ENCODE measurements at places on chromosomes 7 and 10.

DNA sequence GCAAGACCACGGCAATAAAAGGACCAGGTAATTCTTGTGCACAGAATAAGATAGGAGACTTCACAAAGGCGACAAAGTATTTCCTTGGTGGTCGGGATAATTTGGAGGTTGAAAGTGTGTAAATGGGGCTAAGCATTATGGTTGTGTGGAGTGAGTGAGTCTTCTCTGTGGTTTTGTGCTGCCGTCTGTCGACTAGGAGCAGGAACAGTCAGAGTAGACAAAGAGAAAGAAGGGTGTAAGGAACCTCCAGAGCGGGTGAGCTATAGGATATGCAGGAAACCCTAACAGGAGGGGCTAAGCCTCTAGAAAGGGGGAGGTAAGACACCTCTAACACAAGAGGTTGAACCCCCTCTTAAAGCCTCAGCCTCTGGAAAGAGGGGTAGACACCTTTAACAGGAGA lies 201.6 kb downstream of the SH2D4B start:
- DNase-seq, result no peak

DNA sequence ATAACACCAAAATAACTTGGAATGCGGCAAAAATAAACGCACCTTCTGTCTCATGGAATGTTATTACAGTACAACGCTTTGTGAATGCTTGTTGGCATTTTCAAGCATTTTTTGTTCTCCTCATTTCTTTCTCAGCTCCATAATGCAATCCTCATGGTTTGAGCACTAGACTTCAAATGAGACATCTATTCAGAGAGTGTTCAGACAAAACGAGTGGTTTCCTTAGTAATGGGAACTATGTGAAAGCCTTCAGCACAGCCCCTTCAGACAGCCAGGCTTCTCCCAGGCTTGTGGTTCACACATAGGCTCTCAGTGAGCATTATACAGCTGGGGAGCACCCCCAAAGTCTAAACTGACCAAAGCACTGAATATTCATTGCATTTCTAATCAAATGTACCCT lies 8.6 kb upstream of the LRRN3 start:
- no peak for DNase-seq

GRCh38 chr7:17844022-17844421 lies 96.3 kb downstream of the SNX13 start:
- DNase-seq, result no peak

DNA sequence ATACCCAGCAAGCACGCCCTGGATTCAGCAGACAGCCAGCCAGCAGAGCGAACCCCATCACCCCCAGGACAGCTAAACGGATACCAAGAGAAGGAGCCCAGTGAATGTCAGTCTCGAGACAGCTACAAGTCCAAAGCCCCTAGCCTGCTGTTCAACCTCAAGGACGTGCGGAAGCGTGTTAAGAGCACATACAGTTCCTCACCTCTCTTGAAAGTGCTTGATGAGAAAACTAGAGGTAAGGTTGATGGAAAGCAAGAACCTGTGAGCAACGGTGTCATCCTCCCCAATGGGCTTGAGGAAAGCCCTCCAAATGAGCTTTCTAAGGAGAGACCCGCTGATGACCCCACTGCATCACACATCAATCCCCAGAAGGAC lies 24.9 kb downstream of the C10orf71 start:
- DNase-seq, result no peak

GRCh38 chr10:10915215-10915614 lies 102.5 kb upstream of the CELF2 start:
- DNase-seq, result no peak

DNA sequence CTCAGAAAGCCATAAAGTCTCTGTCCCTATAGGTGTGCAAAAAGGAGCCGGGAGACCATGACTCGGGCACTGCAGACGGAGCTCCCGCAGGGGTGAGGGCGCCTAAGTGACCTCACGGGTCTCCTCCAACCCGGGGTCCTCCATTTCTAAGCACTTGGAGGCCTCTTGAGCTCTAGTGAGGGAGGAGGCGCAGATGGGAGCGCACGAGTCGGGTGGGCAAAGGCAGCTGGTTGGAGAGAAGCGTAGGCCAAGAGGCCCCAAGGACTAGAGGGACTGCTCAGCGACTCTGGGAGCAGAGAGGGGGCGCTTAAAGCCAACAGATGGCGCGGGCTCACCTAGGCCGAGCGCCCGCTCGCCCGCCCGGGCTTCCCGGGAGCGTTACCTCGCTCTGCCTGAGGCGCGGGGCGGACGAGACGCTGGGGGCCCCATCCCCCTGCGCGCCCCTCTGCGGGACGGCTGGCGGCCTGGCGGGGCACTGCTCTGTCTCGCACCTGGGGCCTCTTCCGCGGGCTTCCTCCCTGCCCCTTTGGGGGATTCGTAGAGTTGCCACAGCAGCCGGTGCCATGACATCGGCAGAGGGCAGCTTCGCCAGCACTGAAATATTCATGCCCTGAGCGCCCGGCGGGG lies 523 bp upstream of the CDH23 start:
- DNase-seq, result no peak

DNA sequence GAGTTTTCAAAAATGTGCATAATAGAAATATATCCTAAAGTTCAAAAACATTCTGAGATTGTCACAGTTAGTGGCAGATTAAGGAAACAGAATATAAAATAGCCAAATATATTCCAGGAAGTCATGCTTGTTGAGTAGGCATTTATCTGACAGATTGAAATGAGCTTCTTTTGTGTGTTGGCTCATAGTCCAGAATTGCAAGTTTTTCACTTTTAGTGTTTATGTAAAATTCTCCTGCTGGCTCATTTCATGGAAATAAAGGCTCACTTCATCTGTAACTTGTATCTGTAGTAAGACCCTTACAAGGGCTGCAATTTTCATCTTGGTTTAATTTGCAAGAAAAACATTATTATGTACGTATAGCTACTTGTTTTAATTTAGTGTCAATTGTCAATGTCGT lies 93.5 kb downstream of the MCU start:
- no peak for DNase-seq

- no peak for DNase-seq
Measured at GRCh38 chr7:83524277-83525075, 124.5 kb downstream of the SEMA3E start.

- DNase-seq, result no peak
Measured at GRCh38 chr7:137771273-137771672, 75.5 kb downstream of the DGKI start.

DNA sequence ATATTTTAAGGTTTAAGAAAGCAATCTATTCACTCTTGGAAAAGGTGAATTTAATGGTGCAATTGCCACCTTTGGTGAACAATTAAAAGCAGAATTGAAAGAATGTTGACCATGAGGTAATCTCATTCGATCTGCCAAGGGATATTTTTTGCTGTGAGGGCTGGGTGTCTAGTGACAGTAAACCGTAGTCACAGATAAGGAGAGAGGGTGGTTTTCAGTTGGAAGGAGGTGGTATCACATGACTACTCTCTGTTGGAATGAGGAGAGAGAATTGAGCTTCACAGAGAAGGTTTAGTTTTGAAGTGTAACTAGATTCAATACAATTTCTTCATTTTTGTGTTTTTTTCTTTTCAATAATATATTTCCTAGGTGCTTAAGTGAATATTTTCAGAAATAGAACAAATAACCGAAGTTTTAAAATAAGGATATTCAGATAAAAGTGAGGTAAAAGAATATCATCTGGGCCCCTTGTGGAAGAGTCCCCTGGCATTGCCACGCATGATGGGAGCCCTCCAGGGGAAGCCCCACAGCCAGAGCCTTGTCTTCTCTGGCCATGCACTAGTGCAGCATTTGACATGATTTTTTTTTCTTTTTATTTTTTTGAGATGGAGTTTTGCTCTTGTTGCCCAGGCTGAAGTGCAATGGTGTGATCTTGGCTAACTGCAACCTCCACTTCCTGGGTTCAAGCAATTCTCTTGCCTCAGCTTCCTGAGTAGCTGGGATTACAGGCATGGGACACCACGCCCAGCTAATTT lies 73.4 kb downstream of the GPR141 start:
- no peak for DNase-seq

DNA sequence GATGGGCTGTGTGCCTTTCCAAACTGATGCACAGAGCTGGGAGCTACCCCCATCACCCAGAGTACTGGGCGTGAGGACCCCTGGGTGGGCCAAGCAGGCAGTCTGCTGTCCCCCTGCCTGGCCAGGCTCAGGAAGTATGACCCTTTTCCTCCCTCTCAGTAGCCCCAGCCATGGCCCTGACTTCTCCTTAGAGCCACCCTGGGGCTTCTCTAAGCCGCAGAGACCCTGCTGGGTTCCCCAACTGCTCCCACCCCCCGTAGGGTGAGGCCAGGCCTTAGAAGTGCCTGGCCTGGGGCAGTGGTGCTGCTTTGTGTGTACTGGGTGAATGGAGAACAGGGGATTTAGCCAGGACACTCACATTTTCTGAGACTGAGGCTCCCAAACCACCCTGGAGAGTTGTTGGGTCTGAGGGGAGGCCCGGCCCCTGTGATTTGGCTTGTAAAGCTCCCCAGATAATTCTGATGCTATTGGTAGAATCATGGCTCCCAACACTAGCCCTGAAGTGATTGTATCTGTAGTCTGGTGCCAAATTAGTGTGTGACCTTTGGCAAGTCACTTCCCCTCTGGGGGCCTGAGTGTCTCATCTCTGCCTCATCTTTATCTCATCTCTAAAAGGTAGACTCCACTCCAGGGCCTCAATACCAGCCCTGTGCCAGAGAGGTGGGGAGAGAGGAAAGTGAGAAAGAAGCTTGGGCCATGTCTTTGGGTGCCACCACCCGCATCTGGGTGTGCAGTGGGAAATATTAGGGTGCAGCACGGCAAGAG lies 99.7 kb upstream of the PPIF start:
- DNase-seq, result no peak

DNA sequence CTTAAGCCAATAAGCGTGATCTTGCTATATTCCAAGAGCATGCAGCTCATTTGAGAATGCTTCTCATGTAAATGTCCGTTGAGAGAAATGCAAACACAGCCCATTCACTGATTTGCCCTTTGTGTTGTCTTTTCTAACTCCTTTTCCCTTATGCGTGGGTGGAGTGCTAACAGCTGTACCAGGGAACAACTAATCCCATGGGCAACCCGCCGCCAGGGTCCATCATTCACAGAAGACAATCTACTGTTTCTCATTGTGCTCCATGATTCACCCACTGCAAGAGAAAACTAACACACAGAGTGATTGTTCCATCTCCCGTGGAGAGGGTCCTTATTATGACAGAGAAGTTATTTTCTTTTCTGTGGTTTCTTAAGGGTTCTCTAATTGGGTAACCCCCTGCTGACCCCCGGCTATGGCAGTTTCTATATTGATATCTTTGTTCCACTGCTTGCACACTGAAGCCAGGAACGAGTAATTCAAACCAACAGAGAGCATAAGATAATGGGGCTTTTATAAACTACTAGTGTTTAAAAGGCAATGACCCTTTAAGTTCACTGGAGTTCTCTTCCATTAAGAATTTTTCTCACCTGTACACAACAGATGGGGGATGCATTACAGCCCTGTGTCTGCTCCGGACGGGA lies 298.7 kb downstream of the BAMBI start:
- no peak for DNase-seq

GRCh38 chr10:117000580-117000979 lies 4.4 kb downstream of the SHTN1 start:
- DNase-seq, result no peak

- DNase-seq, result no peak
Measured at GRCh38 chr7:55019691-55020465, 1.1 kb downstream of the EGFR start.

DNA sequence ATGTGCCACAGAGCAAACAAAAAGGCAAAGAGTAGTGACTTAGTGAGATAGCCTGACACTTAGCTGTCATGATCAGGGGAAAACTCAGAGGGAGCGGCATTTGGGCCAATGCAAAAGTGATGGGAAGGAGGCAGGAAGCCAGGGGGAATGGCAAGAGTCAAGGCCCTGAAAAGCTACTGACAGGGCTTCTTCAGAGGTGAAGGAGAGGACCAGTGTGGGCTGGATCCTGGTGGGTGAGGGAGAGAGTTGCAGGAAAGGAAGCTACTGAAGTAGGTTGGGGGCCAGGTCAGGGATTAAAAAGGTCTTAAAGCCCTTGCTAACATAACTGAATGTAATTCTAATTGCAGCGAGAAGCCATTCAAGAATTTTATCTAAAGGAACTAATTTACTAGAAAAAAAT lies 117.0 kb downstream of the AASS start:
- no peak for DNase-seq

DNA sequence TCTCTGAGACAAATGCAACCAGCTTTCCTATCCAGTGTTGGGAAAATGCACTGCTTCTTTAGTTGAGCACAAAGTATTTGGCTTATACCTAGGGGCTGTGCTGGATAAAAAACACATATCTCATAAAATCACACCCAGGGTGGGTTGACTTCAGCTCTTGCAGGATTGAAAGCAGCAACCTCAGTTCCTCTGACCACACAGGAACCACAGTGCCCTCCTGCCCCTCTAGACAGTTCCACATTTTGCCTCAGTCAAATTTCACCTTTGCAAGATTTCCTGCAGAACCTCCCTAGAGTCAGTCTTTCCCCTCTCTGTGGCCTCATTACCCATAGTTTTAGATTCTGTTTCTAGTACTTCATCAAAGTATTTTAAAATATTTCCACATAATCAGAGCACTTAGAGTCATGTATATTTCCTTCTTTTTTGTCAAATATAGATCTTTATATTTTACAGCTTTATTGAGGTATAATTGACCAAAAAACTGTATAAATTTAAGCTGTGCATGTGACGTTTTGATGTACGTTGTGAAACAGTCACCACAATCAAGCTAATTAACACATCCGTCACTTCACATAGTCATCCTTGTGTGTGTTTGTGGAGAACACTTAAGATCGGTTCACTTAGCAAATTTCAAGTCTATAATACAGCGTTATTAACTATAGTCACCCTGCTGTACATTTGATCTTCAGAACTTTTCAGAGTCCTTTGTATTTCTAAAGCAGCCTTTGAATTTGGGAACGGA lies 37.0 kb upstream of the EGR2 start:
- DNase-seq, result no peak

GRCh38 chr7:54769203-54769602 lies 10.2 kb upstream of the SEC61G start:
- no peak for DNase-seq

GRCh38 chr10:86830043-86830591 lies 73.7 kb downstream of the BMPR1A start:
- no peak for DNase-seq

- no peak for DNase-seq
Measured at GRCh38 chr7:47420122-47420780, 161.7 kb downstream of the TNS3 start.

DNA sequence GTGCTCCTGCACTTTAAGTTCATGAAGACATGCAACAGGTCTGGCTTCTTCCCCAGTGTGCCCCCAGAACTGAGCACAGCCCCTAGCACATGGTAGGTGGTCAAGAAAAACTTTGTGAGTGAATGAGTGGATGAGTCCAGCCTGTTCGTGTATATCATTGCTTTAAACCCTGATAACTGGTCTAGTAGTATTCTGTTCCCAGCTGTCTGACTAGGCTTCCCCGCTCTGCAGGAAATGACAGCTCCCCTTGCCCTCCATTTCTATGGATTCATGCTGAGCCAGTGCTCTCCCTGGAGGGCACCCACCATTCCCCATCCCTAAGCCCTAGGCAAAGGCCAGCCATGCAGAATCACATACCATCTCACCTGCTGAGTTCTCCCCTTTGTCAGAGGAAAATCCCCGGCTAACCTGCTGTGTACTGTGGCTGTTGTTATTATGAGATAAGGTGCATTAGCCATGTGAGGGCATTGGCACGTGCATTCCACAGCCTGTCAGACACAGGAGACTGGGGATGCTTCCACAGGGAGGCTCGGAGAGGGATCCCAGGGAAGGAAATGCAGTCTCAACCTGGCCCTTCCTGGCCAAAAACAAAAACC lies 698.9 kb downstream of the GRID1 start:
- DNase-seq, result no peak

Measured in AG09319 (cell line).